ENCODE measurements at places on chromosomes 5 and 9. TPM values are rescaled to one million over a fixed set of nuclear protein-coding genes. Genes with fewer than 3 reads are reported as not detected.

TRPM3 gene
- 0.04 TPM for polyA plus RNA-seq

SHISAL2B gene
- polyA plus RNA-seq = not detected

SPATA31D4 gene
- not detected for polyA plus RNA-seq

NFIB gene
- 6.1 TPM for polyA plus RNA-seq

C1QTNF2 gene
- 0.35 TPM for polyA plus RNA-seq

FER gene
- 0.66 TPM for polyA plus RNA-seq

- peak overlapping the region; percentile 69 for H3K4me3 ChIP-seq
- peak overlapping the region; percentile 50 for H3K27ac ChIP-seq
- no peaks in the 10 kb centered on the region for H3K36me3 ChIP-seq
- H3K4me1 ChIP-seq = peaks cover 18% of the 10 kb centered on the region
- H3K27me3 ChIP-seq = peaks cover 59% of the 10 kb centered on the region
These were observed 486 bp downstream of the NPDC1 start for GRCh38 chr9:137045294-137046087.

DNA sequence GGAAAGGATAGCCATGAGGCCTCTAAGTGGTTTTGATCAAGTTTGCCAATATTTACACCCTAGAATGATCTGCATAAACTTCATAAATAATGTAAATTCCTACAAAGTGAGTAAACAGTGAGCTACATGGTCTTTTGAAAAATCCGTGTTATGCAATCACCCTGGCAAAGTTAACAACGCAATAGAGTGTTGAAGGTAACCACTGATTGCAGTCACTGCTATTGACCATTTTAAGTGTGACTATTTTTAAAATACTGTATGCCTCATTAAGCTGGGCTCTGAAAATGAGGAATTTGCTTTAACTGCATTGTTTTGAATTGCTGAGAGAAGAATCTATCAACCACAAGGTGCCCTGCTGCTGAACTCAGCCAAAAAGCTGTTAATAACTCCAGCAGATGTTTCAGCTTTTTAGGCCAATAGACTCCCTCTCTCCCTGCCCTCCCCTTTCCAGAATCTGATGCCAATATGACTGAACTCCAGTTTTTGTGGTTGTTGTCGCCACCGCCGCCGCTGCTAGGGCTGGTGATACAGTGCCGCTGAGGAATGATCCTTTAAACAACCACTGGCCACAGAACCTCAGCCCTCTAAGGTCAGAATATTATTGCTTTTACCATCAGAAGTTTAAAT lies 35.3 kb upstream of the SMARCA2 start:
- no peaks in the 10 kb centered on the region for H3K27me3 ChIP-seq
- H3K4me3 ChIP-seq = no peak overlapping the region
- no peaks in the 10 kb centered on the region for H3K36me3 ChIP-seq
- no peak overlapping the region for H3K27ac ChIP-seq
- DNase-seq = peak; percentile 14
- H3K4me1 ChIP-seq = no peaks in the 10 kb centered on the region

DNA sequence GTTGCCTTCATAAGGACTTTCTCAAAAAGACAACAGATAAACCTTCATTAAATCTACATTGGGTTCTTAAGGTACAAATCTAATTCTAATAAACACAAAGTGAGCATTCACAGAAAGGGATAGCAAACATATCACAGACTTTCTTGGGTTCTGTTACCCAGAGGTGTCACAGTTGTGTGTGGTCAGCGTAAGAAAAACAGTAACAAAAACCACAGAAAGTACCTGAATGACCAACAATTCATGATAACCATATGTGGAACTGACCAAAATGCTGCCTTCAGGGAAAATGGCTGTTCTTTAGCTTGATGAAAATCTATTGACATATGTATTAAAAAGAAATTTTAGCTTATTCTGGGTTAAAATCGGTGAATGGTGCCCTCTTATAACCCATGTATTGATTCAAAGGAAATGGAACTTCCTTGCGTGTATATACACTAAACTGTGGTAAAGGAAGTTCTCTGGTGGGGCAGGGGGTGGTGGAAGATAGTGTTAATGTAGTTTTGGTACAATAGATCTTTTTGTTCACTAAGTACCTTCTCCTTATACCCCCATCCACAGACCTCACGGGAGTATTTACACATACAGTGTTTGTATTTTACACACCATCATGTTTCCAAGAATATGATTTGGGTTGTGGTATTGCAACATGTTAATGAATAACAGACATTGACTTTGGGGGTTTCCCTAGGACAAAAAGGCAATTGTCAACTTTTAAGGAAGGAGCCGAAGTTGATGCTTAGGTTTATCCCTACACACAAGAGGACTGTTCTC lies 152.5 kb downstream of the APBA1 start:
- DNase-seq = no peak
- no peak overlapping the region for H3K27ac ChIP-seq
- no peaks in the 10 kb centered on the region for H3K4me1 ChIP-seq
- H3K36me3 ChIP-seq = no peaks in the 10 kb centered on the region
- H3K4me3 ChIP-seq = no peak overlapping the region
- no peaks in the 10 kb centered on the region for H3K27me3 ChIP-seq

DNA sequence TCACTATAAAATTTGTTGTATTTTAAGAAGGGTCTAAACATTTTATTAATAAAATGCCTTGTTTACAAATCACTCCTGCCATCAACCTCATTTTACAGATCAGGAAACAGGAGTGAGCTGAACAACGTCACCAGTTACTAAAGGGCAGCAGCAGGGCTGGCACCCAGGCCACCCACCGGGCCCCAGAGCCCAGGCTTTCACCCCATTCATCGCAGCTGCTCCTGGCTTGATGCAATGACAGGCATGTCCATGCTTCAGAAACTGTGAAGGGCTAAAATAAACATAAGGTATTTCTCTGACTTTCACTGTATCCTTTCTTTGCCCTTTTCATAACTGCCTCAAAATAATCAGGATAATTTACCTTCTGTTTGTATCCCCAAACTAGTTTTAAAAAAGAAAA lies 18.1 kb downstream of the MED27 start:
- no peak for DNase-seq
- no peaks in the 10 kb centered on the region for H3K27me3 ChIP-seq
- no peak overlapping the region for H3K27ac ChIP-seq
- no peak overlapping the region for H3K4me3 ChIP-seq
- H3K36me3 ChIP-seq = no peaks in the 10 kb centered on the region

- H3K4me1 ChIP-seq = no peaks in the 10 kb centered on the region
- no peaks in the 10 kb centered on the region for H3K27me3 ChIP-seq
- no peak overlapping the region for H3K27ac ChIP-seq
- H3K36me3 ChIP-seq = no peaks in the 10 kb centered on the region
- DNase-seq = no peak
These were observed 32.0 kb upstream of the EXOC3 start for GRCh38 chr5:410911-411517.

DNA sequence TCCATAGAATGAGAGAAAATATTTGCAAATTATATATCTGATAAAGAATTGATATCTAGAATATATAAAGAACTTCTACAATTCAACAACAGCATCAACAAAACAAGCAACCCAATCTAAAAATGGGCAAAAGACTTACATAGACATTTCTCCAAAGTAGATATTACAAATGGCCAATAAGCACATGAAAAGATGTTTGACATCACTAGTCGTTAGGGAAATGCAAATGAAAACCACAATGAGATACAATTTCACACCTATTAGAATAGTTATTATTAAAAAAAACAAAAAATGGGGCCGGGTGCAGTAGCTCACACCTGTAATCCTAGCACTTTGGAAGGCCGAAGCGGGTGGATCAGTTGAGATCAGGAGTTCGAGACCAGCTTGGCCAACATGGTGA lies 24.4 kb downstream of the CATSPER3 start:
- H3K4me3 ChIP-seq = no peak overlapping the region
- peaks cover 5% of the 10 kb centered on the region for H3K4me1 ChIP-seq
- H3K27ac ChIP-seq = no peak overlapping the region
- DNase-seq = no peak

DNA sequence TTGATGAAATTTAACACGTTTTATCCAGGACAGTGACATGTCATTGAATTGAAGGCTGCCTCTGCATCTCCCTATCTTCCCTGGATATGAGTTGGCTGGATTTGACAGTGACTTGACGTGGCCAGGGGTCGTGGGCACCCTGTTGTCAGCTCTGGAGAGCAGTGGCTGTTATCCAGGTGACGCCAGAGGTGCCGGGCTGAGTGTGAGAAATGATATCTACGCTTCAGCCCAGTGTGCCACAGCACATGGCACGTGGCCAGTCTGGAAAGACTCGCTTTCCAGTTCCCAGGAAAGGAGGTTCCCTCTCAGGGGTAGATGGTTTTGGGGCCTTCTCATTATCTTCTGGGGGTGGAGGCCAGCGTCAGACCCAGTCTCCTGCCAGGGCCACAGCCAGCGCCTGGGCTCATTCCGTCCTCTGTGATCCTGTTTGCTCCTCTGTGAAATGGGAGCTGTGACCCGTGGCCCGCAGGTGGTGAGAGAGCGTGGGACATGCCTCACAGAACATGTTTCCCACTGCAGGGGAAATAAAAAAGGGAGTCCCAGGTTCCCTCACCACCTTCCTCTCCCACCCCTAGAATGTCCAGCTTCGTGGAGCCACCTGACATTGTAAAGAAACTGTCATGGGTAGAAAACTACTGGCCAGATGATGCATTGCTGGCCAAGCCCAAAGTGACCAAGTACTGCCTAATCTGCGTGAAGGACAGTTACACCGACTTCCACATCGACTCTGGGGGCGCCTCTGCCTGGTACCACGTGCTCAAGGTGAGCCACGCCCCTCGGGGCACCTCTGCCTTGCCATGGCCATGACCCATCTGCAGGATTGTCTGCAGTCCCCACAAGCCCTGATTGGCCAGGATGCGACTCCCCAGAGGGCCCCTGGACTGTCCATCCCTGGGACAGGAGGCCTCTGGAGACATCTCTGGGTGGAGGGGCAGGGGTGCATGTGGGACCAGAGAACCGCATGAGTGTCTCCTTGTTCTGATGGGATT lies 76.5 kb downstream of the PHF2 start:
- no peak overlapping the region for H3K27ac ChIP-seq
- no peak overlapping the region for H3K4me3 ChIP-seq
- no peak for DNase-seq

- H3K27ac ChIP-seq = peak overlapping the region; percentile 39
- H3K4me3 ChIP-seq = no peak overlapping the region
- no peak for DNase-seq
These were observed 37.0 kb downstream of the B4GALT1 start for GRCh38 chr9:33129886-33130881.

- H3K36me3 ChIP-seq = no peaks in the 10 kb centered on the region
- no peaks in the 10 kb centered on the region for H3K27me3 ChIP-seq
- no peaks in the 10 kb centered on the region for H3K4me1 ChIP-seq
- no peak overlapping the region for H3K27ac ChIP-seq
- DNase-seq = no peak
These were observed 162.5 kb downstream of the SPOCK1 start for GRCh38 chr5:137336565-137337120.

DNA sequence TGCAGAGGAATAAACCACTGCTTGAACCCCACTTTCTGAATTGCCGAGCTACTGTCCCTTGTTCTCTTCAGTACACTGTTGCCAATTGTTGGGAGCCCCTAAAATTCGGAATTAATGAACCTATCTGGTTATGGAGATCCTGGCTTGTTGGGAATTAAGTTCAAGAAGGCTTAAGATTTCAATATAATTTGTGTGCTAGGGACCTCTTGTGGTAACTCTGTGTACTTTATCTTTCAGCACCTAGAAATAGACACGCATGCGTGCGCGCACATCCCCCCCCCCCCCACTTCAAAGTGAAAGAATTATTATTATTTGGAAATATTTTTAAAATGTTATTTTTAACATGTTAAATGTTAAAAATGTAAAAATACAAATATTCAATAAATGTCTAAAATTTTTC lies 53.3 kb upstream of the FAM169A start:
- no peak overlapping the region for H3K4me3 ChIP-seq
- H3K4me1 ChIP-seq = no peaks in the 10 kb centered on the region
- H3K27me3 ChIP-seq = no peaks in the 10 kb centered on the region
- no peak overlapping the region for H3K27ac ChIP-seq
- no peaks in the 10 kb centered on the region for H3K36me3 ChIP-seq

GRCh38 chr5:16571016-16571415 lies 45.8 kb downstream of the RETREG1 start:
- no peak overlapping the region for H3K4me3 ChIP-seq
- peaks cover 13% of the 10 kb centered on the region for H3K4me1 ChIP-seq
- H3K27me3 ChIP-seq = no peaks in the 10 kb centered on the region

GRCh38 chr5:31096238-31096865 lies 97.1 kb upstream of the CDH6 start:
- H3K36me3 ChIP-seq = no peaks in the 10 kb centered on the region
- no peaks in the 10 kb centered on the region for H3K4me1 ChIP-seq
- no peak overlapping the region for H3K4me3 ChIP-seq
- H3K27me3 ChIP-seq = no peaks in the 10 kb centered on the region
- DNase-seq = no peak
- no peak overlapping the region for H3K27ac ChIP-seq

DNA sequence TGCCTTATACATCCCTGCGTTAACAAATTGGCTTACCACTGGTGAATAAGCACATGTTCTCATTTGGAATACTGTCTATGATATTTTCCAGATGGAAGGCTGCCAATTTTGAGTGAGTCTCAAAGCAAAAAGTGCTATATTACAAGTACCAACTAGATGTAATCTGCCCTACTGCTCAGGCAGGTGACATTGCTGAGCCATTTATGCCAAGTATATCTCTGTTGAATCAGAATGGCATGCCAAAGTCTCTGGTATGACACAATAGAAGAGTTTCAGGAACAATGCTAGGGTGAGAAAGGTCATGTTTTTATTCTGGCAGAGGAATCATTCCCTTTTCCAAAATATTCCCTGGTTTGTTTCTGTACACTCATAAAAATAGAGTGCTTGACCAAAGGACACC lies 356.5 kb downstream of the CDH9 start:
- H3K36me3 ChIP-seq = no peaks in the 10 kb centered on the region
- H3K4me1 ChIP-seq = no peaks in the 10 kb centered on the region
- no peaks in the 10 kb centered on the region for H3K27me3 ChIP-seq
- no peak for DNase-seq

DNA sequence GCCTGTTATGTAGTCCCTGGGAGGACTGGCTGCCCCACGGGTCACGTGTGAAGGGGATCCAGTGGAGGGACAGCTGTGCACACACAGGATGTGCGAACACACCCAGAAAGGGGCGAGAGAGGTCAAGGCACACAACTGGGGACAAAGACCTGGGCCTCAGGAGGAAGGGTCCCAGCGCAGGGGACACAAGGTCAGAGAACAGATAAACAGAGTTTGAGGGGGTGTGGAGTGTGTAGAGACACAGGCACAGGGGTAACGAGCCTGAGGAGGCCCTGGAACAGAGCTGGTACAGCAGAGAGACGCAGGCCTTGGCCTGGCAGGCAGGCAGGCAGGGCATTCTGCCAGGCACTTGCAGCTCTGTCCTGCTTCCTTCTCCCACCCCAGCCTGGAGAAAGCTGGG lies 14.8 kb upstream of the PSMD5 start:
- H3K36me3 ChIP-seq = no peaks in the 10 kb centered on the region
- no peaks in the 10 kb centered on the region for H3K27me3 ChIP-seq
- no peaks in the 10 kb centered on the region for H3K4me1 ChIP-seq
- no peak overlapping the region for H3K27ac ChIP-seq
- H3K4me3 ChIP-seq = no peak overlapping the region

Data from psoas muscle (tissue), 8 donors.